ENCODE measurements at places on chromosomes 4 and X. TPM values are rescaled to one million over a fixed set of nuclear protein-coding genes. Genes with fewer than 3 reads are reported as not detected.

Gene SCD5
- 180 TPM for total RNA-seq

Gene NR3C2
- 19.1 TPM for total RNA-seq

Gene NMU
- total RNA-seq, result 5.1 TPM

Gene GAGE12J
- total RNA-seq, result not detected

Gene TCEAL9
- 111 TPM for total RNA-seq

Gene LGI2
- 19.7 TPM for total RNA-seq

Gene XAGE1B
- not detected for total RNA-seq
